Kidney (tissue), 22 donors: ENCODE measurements at places on chromosomes 4 and X. TPM values are rescaled to one million over a fixed set of nuclear protein-coding genes. Genes with fewer than 3 reads are reported as not detected.

Gene XAGE1A
- polyA plus RNA-seq, result not detected

Gene MAGEB17
- not detected for polyA plus RNA-seq

Gene ARR3
- polyA plus RNA-seq, result not detected

Gene MYOZ2
- polyA plus RNA-seq, result 0.77 TPM

Gene CCSER1
- polyA plus RNA-seq, result 4.2 TPM

Gene PRRG3
- polyA plus RNA-seq, result 0.24 TPM

Gene IL3RA
- polyA plus RNA-seq, result 10.2 TPM

Gene GRK4
- 4.3 TPM for polyA plus RNA-seq

Gene SYNPO2
- polyA plus RNA-seq, result 7.5 TPM

Gene CABS1
- polyA plus RNA-seq, result not detected

GRCh38 chr4:121950680-121951520, 960 bp downstream of the TRPC3 start:
- peaks cover 9% of the 10 kb centered on the region for H3K27me3 ChIP-seq
- H3K36me3 ChIP-seq, result no peaks in the 10 kb centered on the region
- H3K4me1 ChIP-seq, result peaks cover 3% of the 10 kb centered on the region

- H3K27ac ChIP-seq, result no peak overlapping the region
- no peak overlapping the region for H3K4me3 ChIP-seq
- no peaks in the 10 kb centered on the region for H3K27me3 ChIP-seq
Measured at GRCh38 chr4:183816882-183817509, 88.1 kb upstream of the STOX2 start.

DNA sequence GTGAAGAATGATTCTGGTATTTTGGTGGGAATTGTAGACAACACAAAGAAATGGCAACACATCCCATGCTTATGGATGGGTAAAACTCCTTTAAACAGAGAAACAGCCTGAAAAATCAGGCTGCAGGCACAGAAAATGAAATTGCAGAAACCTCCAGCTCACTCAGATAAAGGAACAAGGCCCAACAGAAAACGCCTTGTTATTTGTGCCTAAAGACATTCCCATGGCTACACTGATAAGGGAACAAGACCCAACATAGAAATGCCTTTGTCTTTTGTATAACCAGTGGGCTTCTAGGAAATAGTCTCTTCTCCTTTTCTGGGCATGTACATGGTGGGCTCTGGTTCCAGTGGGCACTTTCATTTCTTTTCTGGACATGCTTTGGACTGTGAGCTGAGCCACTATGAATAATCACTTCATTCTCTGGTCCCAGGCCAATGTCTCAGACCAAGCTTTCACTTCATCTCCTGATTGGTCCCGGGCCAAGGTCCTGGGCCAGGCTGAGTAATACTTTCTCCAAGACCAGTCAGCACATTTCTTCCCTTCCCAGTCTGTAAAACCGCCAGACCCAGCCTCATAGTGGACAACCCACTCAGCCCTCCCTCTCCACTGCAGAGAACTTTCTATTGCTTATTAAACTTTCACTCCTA, 160.5 kb downstream of the TBX22 start:
- H3K4me3 ChIP-seq, result no peak overlapping the region
- H3K36me3 ChIP-seq, result no peaks in the 10 kb centered on the region
- H3K27me3 ChIP-seq, result no peaks in the 10 kb centered on the region
- no peak for DNase-seq
- H3K27ac ChIP-seq, result no peak overlapping the region

DNA sequence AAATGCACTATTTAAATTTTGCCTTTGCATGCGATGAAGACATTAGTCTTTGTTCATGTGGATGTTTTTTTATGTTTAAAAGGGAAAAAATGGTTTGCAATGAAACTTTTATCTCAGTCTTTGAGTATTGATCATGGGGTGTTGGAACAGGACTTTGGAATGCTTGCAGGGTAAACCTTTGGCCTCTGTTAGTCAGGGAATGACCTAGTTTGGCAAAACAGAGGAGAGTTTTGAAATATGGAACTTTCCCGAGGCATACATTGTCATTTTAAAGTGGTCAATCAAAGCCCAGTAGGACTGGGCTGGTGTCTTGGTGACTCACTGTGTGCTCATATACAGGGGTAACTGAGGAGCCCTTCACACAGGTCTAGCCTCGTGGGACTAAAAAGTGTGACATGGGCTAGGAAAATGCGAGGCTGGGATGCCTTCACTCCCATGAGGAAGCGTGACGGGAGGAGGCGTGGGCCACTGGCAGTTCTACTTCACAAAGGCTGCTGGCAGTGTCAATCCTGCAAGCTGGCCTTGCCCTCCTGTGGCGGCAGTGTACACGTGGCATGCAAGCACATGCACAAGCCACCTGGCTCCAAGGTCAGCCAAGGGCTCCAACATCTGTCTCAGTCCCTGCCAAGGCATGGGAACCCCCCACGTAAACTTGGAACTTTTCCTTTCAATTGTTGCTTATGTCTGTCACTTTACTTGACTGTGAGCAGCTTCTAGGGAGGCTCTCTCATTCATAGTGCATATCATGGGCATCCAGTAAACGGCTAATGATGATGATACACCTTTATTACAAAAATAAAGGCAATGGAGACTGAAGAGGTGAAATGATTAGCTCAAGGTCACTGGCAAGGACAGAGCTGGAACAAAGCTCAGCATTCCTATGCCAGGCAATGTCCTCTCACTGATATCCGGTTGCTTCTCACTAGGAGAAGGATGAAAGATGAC, 5.2 kb upstream of the F11 start:
- no peaks in the 10 kb centered on the region for H3K27me3 ChIP-seq
- H3K27ac ChIP-seq, result peak overlapping the region; percentile 13
- peaks cover 15% of the 10 kb centered on the region for H3K4me1 ChIP-seq
- H3K4me3 ChIP-seq, result no peak overlapping the region
- peaks cover 10% of the 10 kb centered on the region for H3K36me3 ChIP-seq

- H3K36me3 ChIP-seq, result no peaks in the 10 kb centered on the region
- no peaks in the 10 kb centered on the region for H3K4me1 ChIP-seq
- DNase-seq, result no peak
- H3K4me3 ChIP-seq, result no peak overlapping the region
- H3K27ac ChIP-seq, result no peak overlapping the region
- H3K27me3 ChIP-seq, result no peaks in the 10 kb centered on the region
Measured at GRCh38 chr4:158122501-158122900, 50.3 kb downstream of the GASK1B start.

GRCh38 chr4:63505714-63506460, 903.4 kb downstream of the TECRL start:
- H3K4me1 ChIP-seq, result no peaks in the 10 kb centered on the region
- no peak for DNase-seq
- H3K27ac ChIP-seq, result no peak overlapping the region
- H3K36me3 ChIP-seq, result no peaks in the 10 kb centered on the region
- no peak overlapping the region for H3K4me3 ChIP-seq

DNA sequence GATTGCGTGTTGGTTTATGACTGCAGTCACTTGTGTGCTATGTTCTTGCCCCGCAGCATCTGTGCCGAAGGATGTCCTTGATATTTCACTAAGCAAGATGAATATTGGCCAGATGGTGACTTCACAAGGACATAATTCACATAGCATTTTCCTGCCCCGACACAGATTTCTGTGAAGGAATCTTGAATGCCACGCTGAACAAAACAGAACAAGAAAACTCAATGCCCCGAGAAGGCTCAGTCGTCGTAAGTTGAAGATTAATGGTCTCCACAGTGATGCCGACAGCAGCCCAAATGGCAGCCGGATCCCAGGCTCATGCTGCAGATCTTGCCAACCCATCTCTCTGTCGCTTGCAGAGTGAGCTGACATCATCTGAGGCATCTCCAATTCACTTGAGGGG, 145.9 kb downstream of the CPEB2 start:
- H3K4me1 ChIP-seq, result peaks cover 5% of the 10 kb centered on the region
- no peak for DNase-seq

DNA sequence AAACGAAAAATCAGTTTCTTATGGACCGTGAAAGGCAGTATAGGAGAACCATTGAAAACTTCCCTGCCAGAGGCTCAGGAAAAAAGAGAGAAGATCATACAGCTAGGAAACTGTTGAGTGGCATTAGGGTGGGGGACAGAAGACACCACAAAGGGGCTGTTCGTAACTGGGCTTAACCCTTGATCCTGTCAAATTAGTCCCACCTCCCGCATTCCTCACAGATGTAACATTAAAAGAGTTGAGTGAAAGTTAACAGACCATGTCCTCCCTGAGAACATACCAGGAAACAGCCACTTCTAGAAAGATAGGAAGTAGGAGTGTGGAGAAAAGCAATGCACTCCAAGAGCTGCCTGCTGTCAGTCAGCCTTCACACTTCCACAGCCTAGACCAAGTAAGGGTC, 8.7 kb downstream of the SHROOM4 start:
- H3K4me1 ChIP-seq, result peaks cover 23% of the 10 kb centered on the region
- H3K4me3 ChIP-seq, result no peak overlapping the region
- peak overlapping the region; percentile 74 for H3K27ac ChIP-seq

- H3K4me1 ChIP-seq, result no peaks in the 10 kb centered on the region
- DNase-seq, result no peak
- H3K27me3 ChIP-seq, result no peaks in the 10 kb centered on the region
Measured at GRCh38 chr4:116665716-116666115, 419.7 kb downstream of the TRAM1L1 start.

GRCh38 chr4:54228056-54228527, 1.0 kb upstream of the PDGFRA start:
- H3K36me3 ChIP-seq, result no peaks in the 10 kb centered on the region
- peaks cover 20% of the 10 kb centered on the region for H3K27me3 ChIP-seq
- peak overlapping the region; percentile 73 for H3K4me3 ChIP-seq
- H3K27ac ChIP-seq, result no peak overlapping the region

- H3K4me3 ChIP-seq, result no peak overlapping the region
- DNase-seq, result no peak
- H3K36me3 ChIP-seq, result no peaks in the 10 kb centered on the region
- H3K27ac ChIP-seq, result no peak overlapping the region
Measured at GRCh38 chr4:80138551-80139538, 58.5 kb upstream of the PRDM8 start.

- no peaks in the 10 kb centered on the region for H3K36me3 ChIP-seq
- DNase-seq, result no peak
Measured at GRCh38 chr4:152727784-152728183, 48.0 kb upstream of the TMEM154 start.

DNA sequence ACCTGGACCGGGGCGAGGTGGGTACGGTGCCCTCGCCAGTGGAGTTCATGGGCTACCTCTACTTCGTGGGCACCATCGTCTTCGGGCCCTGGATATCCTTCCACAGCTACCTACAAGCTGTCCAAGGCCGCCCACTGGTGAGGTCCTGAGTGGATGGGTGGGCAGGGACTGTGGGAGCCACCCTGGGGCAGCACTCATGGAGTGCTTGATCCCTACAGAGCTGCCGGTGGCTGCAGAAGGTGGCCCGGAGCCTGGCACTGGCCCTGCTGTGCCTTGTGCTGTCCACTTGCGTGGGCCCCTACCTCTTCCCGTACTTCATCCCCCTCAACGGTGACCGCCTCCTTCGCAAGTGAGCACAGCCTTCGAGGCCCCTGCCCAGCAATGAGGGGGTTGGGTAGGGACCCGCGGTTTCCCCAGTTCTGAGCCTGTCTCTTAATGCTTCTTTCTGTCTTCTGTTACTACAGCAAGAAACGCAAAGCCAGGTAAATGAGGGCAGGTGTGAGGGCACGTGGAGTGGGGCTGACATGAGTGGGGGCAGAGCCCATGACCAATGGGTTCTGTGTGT, 3.7 kb downstream of the PORCN start:
- H3K4me3 ChIP-seq, result no peak overlapping the region
- no peaks in the 10 kb centered on the region for H3K4me1 ChIP-seq
- no peak overlapping the region for H3K27ac ChIP-seq
- DNase-seq, result no peak

DNA sequence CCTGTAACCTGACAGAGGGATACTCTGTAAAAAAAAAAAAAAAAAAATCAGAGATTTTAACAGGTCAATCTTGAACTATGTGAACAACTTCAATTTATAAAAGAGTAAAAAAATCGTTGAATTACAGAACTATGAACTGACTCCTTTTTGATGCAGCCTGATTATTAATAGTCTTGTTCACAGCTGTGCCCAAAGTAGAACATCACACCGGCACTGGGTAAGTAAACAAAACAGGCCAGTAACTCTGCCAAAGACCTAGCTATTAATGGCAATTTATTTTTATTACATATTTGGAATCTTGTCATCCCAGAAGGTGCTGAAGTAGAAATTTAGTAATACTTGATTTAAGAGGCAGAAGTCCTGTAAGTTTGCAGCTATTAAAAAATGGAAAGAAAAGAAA, 31.4 kb downstream of the CPE start:
- H3K36me3 ChIP-seq, result no peaks in the 10 kb centered on the region
- DNase-seq, result no peak
- H3K27me3 ChIP-seq, result no peaks in the 10 kb centered on the region
- H3K27ac ChIP-seq, result no peak overlapping the region
- H3K4me3 ChIP-seq, result no peak overlapping the region
- no peaks in the 10 kb centered on the region for H3K4me1 ChIP-seq

- no peaks in the 10 kb centered on the region for H3K27me3 ChIP-seq
- no peaks in the 10 kb centered on the region for H3K36me3 ChIP-seq
- DNase-seq, result peak; percentile 62
Measured at GRCh38 chr4:139942241-139942640, 211.7 kb downstream of the MAML3 start.

DNA sequence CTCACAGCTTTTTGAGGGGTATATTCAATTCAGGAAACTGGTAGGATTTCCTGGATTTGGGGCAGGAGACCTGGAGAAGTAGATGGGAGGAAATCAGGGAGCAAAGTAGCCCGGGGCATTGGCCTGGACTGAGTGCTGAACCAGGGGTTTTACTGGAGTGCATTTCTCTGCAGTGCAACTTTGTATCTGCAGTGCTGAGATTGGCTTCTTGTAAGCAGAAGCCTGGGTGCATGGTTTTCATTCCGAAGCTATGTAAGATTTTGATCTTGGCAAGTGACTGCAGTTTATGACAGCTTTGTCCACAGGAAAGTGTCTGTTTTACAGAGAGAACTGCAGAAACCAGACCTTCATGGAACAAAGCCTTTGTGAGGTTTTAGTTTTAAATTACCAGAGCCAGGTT, 158.3 kb downstream of the SPCS3 start:
- H3K4me3 ChIP-seq, result no peak overlapping the region
- H3K36me3 ChIP-seq, result no peaks in the 10 kb centered on the region
- DNase-seq, result no peak
- H3K27ac ChIP-seq, result no peak overlapping the region
- H3K27me3 ChIP-seq, result no peaks in the 10 kb centered on the region

DNA sequence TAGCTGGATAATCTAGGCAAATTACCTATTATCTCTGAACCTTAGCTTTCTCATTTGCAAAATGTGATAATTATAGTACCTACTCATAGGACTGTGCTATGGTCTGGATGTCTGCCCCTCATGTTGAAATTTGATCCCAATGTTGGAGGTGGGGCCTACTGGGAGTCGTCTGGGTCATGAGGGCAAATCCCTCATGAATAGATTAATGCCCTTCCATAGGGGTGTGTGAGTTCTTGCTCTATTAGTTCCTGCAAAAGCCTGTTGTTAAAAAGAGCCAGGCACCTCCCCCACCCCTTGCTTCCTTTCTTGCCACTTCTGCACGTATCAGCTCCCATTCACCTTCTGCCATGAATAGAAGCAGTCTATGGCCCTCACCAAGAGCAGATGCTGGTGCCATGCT, 73.9 kb downstream of the SERTM2 start:
- H3K36me3 ChIP-seq, result no peaks in the 10 kb centered on the region
- no peaks in the 10 kb centered on the region for H3K4me1 ChIP-seq
- H3K27ac ChIP-seq, result no peak overlapping the region
- H3K27me3 ChIP-seq, result no peaks in the 10 kb centered on the region
- no peak overlapping the region for H3K4me3 ChIP-seq
- DNase-seq, result no peak
